ENCODE measurements at places on chromosomes 7 and 10.

GRCh38 chr7:80347173-80347572 is 164.7 kb downstream of the GNAT3 start:
- no peak for DNase-seq

DNA sequence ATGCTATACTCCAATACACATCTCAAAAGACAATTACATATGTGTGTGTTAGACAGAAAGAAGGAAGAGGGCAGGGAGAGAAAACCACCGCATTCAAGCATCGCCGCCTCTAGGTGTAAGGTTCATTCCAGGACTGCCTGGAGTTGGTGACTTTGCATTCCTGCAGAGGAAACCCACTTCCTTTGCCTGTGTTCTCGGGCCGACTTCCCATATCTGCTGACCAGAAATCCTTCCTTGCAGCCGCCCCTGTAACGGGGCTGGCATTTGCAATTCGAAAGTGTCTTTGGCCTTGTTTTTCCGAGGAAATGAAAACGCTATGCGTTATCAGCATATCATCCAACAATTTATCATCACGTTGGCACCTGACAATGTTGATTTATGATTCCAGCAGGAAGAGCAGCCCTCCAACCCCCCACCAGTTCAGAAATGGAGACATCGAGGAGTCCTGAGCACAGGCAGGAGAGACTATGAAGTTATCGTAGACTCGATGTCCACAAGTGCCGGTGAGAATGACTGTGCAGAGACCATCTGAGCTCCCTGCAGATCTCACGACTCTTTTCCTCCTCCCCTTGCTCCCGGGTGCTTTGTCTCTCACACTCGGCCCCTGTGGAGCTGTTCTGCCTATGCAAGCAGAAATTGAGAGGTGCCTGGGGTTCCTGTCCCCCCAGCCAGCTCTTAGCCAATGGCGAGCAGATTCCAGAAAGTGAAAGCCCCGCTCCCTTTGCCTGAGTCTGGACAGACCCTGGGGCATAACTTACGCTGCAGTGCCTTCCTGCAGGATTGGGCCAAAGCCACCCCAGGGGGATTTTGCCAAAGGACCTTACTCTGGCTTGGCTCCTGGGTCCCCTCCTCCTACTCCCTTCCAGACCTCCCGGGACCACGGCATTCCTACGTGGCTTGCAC is 68.9 kb upstream of the FOXK1 start:
- no peak for DNase-seq

DNA sequence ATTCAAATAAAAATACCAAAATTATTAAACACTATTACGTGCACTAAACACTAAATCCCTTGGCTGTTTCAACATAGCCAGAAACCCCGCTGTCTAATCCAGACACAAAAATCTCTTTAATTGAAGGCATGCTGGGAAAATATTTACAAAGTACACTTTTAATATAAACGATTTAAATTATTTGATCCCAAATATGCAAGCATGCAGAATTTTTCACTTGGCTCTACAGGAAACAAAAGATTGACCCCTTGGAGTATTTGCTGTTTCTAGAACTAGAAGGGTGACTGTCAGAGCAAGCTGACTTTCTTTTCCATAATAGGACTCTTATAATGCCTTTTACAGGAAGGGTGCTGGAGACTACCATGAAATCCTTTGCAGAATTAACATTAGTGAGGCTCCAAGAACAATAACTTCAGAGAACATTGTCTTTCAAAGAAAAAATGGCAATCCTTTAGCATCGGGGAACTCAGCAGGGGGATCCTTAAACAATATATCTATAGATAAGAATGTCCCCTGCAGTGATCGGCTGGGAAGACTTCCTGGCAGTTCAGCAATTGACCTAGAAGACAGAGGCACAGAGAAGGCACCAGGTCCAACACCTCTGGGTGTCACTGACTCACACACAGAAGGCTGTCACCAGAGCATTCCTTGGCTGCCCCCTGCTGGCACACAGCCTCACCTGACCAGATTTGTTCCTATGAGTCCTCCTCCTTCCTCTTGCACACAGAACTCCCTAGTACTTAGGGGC is 55.8 kb upstream of the MRLN start:
- peak; percentile 28 for DNase-seq

DNA sequence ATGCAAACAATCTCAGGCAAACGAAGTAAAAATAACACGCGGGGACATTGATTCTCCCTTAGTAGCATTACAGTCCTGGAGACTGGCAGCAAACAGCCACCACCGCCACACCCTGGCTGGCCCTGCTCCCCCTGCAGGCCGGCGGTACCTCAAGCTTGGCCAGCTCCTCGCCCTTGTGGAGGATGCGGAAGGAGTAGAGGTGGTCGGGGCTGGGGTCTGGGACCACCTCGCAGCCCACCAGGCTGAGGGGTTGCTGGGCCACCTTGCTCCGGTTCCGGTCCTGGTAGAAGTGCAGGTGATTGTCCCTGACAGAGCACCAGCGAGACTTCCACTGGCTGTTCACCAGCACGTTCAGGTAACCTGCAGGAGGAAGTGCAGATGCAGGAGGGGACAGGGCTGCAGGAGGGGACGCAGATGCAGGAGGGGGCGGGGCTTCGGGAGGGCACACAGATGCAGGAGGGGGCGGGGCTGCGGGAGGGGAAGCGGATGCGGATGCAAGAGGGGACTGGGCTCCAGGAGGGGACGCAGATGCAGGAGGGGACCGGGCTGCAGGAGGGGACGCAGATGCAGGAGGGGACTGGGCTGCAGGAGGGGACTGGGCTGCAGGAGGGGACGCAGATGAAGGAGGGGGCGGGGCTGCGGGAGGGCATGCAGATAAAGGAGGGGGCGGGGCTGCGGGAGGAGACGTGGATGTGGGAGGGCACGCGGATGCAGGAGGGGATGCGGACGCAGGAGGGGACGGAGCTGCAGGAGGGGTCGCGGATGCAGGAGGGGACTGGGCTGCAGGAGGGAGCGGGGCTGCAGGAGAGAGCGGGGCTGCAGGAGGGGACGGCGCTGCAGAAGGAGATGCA is 65.7 kb downstream of the VWA2 start:
- peak; percentile 43 for DNase-seq

- no peak for DNase-seq
Observed at GRCh38 chr7:75565132-75565837, 73.2 kb downstream of the SPDYE5 start.

DNA sequence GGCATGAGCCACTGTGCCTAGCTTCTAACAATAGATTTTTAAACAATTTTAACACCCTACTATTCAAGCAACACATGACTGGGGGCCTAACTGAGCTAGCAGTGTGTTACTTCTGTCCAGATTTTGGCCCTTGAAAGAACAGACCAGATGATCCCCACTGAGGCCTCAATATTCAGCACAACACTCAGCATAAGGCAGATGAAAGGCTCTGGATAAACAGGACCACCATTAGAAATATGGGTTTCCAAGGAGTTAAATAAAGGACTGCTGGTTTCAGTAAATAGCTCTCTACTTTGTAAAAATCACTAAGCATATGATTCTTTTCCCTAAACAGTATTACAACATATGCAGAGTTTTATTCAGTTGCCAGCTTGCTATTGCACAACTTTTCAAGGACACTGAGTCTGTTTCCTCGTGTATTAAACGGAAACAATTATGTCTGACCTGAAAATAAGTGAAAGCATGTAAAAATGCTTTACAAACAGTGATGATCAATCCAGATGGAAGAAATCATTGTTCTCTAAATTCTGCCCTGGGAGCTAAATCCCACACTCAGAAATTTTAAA is 23.8 kb upstream of the FZD1 start:
- DNase-seq = no peak

GRCh38 chr7:131688738-131689661 is 132.6 kb upstream of the PODXL start:
- peak; percentile 28 for DNase-seq

DNA sequence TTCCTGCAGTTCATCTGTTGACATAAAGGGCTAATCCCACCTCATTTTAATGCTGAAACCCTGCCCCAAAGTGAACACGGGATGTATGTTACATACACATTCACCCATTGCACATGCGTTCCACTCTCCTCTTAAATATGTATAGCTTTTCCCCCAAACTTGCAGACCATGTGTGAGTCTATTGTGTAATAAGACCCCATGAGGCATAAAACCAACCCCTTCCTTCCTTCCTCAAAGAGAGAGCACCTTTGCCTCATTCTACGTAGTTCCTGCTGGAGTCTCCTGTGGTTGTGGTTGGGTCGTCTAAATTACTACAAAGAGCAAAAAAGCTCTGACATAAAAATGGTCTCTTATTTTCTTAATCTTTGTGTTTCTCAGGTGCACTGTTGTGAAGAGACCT is 345.7 kb upstream of the KLF6 start:
- no peak for DNase-seq

GRCh38 chr7:57404967-57405421 is 45.0 kb upstream of the ZNF716 start:
- DNase-seq = no peak

DNA sequence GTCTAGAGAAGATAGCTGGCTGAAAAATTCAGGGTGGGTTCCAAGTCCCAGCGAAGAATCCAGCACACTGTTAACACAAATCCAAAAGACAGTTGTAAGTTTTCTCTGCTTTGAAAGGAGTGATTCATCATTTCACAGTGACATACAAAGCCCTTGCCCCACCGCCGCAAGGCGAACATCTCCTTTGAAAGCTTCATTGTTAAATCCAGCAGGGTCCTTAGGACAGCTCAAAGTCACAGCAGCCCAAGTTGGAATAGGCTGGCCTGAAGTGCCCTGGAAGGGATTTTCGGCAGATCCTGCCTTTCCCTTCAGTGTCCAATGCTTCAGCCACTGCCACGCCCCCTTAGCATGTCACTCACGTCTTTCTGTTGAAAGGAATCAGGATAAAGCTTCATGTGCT is 526.1 kb downstream of the CALN1 start:
- no peak for DNase-seq

- no peak for DNase-seq
Observed at GRCh38 chr7:151851145-151851751, 25.7 kb downstream of the PRKAG2 start.

DNA sequence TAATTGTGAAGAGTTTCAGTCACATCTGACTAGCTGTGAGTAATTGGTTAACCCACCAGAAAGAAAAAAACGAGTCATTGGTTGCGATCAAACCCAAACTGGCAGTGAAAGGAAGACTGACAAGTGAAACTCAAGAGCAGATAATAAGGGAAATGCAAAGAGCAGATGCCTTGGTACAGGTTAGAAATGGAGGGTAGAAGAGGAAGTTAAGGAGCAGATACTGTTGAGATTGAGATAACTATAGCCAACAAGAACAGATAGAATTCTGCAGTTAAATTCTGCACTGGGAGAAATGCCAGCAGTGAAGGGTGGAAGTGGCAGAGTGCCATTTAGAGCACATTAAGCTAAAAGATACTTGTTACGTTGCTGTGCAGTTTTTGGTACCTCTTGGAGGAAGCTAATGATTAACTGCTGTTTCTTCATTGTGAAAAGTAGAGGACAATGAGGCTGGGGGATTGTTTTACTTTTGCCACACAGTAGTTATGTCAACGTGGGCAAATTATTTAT is 65.8 kb downstream of the CDK13 start:
- DNase-seq = no peak

DNA sequence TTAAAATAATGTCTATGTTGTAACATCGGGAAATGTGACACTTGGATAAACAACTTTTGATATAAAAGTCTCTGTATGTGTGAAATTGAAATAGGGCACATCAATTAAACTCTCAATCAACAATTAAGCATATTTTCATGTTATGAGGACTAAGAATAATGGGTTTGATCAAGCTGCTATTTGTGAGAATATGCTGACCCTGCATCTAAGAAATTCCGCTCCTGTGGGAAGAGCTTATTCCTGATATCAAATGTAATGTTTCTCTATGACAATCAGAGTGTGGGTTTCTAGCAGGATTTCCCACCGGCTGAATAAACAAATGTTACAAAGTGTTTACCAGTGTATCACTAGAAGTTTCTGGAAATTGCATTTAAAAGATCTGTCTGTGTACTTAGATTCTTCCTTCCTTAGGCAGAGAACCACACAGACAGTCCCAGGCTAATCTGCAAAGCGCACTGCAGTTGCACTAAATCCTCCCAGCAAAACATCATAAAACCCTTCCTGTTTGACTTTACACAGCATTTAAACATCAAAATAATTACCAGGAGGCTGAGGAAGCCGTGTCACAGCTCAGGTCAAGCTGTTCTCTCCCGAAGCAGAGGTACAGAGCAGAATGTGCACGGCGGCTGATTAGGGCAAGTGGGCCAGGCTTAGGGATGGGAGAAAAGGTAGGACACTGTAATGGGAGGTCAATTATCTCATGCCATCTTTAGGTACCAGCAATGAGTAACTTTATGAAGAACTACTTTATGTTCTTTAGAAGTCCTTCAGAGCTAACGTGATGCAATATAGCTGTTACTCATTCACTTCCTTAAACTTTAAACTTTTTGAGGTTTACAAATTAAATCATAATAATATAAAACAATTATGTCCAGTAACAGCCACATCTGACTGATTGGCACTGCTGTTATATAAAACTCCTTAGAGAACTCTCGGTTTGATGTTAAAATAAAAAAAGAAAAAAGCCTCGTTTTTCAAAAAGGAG is 109.1 kb upstream of the CTTNBP2 start:
- no peak for DNase-seq

GRCh38 chr10:32015386-32015785 is 40.8 kb downstream of the KIF5B start:
- DNase-seq = no peak
